Muscle of arm (tissue), 14 donors: ENCODE measurements at places on chromosomes 4 and X.

DNA sequence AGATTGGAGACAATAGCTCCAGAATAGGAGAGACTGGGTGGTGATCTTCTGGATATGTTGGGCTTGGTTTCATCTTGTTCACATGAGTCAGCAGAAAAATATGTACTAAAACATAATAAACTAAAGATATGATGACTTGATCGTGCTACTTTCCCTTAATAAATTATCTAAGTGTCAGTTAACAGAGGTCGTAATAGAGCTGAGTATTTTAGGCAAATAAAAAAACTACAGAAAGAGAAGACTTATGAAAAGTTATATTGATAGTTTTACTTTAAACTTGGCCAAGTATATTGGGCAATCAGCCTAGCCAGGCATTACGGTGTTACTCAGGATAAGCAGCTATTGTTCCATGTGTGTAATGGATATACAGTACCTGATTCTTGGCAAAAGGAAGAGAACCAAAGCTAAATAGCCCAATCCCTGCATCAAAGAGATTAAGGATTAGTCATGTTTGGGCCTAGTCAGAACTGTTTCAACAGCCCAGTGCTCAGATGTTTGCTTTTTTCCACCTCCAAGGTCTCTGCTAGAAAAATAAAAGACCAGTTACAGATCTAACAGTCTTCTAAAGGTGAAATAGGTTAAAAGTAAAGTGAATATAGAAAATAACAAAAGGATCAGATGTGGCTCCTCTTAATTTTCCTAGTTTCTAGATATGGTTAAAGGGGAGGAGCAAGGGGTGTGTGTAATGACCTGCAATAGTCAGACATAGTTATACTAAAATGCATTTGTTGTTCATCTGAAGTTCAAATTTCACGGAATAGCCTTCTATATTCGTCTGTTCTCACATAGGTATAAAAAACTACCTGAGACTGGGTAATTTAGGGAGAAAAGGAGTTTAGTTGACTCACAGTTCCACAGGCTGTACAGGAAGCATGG is 262.6 kb downstream of the ADGRL3 start:
- no peak for DNase-seq

DNA sequence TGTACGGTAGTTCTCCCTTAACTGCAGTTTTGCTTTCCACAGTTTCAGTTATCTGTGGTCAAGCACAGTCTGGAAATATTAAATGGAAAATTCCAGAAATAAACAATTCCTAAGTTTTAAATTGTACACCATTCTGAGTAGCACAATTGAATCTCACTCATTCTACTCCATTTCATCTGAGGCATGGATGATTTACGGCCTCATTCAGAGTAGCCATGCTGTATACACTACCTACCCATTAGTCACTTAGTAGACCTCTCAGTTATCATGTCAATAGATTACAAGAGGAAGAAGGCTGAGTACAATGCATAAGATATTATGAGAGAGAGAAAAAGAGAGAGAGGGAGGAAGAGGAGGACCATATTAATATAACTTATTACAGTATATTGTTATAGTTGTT is 77.5 kb downstream of the ENOX2 start:
- no peak for DNase-seq

- no peak for DNase-seq
Measured at GRCh38 chr4:15020502-15021286, 18.4 kb downstream of the CPEB2 start.

- no peak for DNase-seq
Measured at GRCh38 chrX:46130247-46130646, 415.0 kb downstream of the ZNF674 start.

GRCh38 chr4:37953620-37954293 is 6.4 kb upstream of the PTTG2 start:
- no peak for DNase-seq
